ENCODE measurements at places on chromosomes 2 and 18. TPM values are rescaled to one million over a fixed set of nuclear protein-coding genes. Genes with fewer than 3 reads are reported as not detected.

The COLEC11 gene
- total RNA-seq: 1.2 TPM

The RUFY4 gene
- 0.28 TPM for total RNA-seq

The THUMPD2 gene
- 9.9 TPM for total RNA-seq

The FOSL2 gene
- total RNA-seq: 197 TPM

The SNTG2 gene
- 2.0 TPM for total RNA-seq
